ENCODE measurements at places on chromosomes 4 and X.
A peak's percentile ranks its signal among the peaks of the same experiment; 100 is the strongest.

GRCh38 chrX:11437642-11438379 is 144.6 kb downstream of the AMELX start:
- DNase-seq, result no peak

DNA sequence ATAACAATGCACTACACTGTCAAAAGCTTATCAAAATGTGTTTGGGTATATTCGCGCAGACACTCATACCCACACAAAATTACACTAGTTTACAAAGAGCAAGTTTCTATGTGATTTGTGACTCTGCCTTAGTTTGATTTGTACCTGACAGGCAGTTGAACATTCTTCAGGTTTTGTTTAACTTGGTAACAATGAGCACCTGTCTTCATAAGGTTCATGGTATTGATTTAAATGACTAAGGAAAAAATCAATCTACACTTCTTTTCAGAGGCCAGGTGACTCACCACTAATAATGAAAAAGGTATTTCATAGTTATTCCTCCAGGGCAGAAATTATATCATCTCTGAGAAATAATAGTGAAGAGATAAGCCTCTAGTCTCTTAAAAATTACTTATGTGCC is 1114.6 kb upstream of the AGA start:
- no peak for DNase-seq

- DNase-seq, result no peak
Measured at GRCh38 chr4:87949961-87950360, 25.6 kb upstream of the SPP1 start.

- DNase-seq, result no peak
Measured at GRCh38 chr4:169756971-169757574, 671 bp downstream of the HPF1 start.

GRCh38 chr4:148539387-148539786 is 97.2 kb upstream of the NR3C2 start:
- no peak for DNase-seq

DNA sequence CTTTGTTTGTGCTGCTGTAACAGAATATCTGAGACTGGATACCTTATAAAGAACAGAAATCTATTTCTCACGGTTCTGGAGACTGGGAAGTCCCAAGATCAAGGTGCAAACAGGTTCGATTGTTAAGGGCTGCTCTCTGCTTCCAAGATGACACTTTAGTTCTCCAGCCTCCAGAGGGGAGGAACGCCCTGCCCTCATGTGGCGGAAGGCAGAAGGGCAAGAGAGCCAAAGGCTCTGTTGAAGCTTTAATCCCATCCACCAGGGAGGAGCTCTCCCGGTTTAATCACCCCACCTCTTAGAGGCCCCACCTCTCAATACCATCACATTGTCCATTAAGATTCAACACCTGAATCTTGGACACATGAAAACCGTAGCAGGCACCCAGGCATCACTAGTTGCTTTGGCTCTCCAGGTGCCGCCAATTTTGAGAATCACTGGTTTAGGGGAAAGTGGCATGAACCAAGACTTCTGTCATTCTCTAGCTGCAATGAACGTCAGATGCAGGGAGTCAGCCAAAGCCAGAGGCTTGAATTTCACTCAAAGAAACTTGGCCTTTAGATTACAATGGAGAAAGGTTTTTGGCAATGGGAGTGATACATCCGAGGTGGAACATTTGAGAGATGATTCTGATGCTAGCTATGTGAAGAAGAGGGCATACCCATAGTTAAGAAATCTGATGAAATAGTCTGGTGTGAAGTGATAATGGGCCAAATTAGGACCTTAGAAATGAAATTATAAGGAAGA is 15.7 kb downstream of the FHL1 start:
- DNase-seq, result peak; percentile 43

DNA sequence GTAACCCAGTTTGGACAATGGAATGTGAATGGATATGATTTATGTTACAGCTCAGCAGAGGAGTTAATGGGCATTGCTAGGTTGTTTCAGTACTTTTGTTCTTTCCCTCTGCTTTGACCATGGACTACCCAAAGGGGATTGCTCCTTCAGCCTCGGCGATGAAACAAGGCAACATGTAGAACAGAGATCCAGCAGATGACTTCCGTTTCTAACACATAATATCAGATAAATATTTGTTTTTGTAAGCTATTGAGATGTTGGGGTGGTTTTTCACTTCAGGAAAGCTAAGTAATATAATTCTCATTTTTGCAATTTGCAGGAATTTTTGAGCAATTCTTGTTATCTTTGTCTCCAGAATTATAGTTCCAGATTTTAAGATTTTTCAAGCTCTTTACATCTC is 934.6 kb upstream of the GRID2 start:
- DNase-seq, result no peak

DNA sequence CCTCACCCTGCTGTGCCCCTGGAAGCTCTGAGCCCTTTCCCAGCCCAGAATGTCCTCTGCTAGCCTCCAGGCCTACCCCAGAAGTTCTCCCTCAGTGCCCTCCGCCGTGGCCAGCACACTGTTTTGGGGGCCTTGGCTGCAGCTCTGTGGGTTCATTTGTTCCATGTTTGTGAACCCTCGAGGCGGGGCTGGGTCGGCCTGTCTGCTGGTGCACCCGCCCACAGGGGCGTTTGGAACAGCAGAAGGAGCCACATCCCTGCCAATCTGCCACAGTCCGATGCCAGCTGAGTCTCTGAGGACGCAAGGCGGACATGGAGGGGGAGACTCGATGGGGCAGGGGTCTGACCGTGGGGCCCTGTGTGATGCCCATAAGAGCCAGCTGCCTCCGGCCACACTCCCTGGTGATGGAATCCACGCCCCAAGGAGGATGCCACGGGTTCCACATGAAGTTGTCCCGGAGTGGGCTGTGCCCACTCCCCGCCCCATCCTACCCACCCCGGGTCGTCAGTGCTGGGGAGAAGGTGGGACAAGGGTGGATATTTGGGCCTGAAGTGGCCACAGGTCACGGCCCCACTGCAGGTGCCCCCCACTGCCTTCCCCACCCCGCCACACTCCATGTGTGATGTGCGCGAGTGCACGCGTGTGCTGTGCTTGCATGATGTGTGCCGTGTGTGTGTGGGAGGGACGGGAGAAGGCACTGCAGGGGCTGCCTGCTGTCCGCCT is 7.1 kb downstream of the ATP5ME start:
- no peak for DNase-seq

GRCh38 chr4:119209586-119209985 is 2.9 kb upstream of the USP53 start:
- no peak for DNase-seq

GRCh38 chrX:154549766-154550165 is 2.3 kb downstream of the IKBKG start:
- no peak for DNase-seq

GRCh38 chr4:182748949-182749348 is 168.2 kb downstream of the DCTD start:
- no peak for DNase-seq

- no peak for DNase-seq
Measured at GRCh38 chr4:661881-662761, 12.0 kb downstream of the ATP5ME start.

GRCh38 chrX:154020536-154021115 is 924 bp upstream of the IRAK1 start:
- DNase-seq, result no peak

GRCh38 chr4:86688026-86688425 is 93.9 kb downstream of the PTPN13 start:
- DNase-seq, result no peak

DNA sequence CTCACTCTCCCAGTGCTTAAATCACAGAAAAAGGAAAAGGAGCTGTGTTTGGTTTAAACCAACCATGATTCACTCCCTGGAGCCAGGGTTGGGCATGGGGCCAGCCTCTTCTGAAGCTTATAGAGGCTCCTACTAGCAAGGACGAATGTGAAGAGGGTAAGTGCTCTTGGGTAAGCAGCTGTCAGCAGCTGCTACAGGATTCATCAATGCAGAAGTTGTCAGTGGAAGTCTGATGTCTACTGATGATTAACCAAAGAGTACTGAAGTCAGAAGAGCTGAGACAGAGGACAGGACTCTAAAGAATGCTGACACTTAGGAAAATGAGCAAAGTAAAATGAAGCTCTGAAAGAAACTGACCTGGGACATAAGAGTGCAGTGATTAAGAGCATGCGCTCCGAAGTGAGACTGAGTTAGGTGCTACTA is 32.7 kb upstream of the JADE1 start:
- no peak for DNase-seq

DNA sequence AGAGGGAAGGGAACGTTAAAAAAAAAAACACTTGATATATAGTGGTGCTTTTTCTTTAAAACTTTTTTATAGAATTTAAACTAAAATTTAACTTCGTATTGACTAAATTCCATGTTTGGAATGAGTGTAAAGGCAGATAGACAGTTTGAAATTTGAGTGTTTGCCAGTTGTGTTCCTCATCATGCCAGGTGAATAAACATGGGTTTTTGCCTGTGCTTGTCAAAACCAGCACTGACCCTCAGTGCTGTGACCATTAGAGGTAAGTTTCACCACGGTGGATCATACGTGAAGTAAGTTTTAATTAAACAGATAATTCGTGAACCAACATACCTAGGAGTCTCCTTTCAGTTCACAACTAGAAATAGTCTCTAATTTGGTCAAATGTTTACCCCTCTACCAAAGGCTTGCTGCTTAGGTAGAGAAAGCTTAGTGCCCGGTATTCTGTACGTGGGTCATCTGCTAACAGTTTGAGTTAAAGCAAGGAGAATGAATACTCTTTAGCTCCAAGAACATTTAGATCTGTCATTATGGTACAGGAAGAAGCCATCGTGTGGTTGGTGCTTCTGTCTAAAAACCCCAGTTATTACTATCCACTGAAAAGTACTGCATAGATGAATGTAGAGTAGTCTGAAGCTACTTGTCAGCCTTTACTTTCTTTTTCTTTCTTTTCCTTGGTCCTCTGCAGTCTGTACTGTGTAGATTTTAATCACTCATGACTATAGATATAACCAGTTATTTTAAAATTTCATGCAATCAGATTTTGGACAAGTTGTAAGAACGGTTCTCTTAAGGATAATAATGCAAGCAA is 32.7 kb downstream of the KIAA0232 start:
- no peak for DNase-seq

DNA sequence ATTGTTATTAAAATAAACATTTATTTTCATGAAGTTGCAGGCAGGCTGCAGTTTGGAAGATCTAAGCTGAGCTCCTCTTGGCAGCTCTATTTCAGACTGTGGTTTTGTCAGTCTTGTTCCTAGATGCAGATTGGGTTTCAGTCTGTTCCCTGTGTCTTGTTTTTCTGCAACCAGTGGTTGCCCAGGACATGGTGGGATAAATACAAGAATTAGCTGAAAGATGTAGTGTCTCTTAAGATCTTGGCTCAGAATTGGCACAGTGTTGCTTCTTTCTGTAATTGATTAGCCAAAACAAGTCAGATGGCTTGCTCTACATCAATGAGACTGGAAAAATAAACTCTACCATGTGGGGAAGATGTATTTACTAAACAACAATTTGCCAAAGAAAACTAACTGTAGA is 283.0 kb upstream of the BOD1L1 start:
- DNase-seq, result no peak

DNA sequence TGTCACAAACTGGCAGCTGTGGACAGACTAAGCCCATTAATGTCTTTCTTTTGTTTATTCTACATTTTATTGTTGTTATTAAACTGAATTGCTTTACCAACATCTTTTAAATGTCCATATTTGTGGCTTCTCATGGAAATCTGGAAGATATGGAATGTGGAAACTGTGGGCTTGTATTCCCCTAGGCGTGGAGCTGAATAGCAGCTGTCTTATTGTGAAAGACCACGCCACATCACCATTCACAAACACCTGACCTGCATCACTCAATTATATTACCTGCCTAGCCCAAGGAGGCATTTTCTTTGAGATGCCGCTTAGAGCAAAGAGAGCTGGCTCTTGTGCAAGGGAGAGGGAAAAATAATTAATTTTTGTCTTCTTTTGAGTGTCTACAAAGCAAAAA is 96.9 kb upstream of the GPRIN3 start:
- DNase-seq, result no peak

DNA sequence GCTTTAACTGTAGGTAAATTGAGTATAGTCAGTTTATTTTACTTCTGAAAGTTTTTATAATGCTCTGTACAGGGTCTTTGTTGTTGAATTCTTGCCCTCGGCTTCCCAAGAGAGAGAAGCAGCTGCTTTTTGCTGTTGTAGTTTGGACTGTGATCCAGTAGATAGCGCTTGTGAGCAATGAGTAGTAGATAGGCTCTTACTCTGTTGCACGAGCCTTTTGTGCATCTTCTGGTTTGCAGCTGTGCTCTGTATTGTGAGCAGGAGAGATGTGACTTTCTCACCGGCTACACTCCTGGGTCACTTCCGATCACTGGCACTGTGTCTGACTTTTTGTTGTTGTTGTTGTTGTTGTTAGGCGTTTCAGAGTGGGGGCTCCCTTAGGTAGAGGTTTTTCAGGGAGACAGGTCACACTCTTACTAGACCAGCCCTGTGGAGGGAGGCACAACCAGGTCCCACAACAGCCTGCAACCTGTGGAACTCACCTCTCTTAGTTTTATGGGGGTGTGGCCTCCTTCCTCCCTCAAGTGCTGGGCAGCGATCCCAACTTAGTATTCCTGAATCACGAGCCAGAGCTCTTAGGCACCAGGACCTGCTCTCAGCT is 822.1 kb upstream of the GALNTL6 start:
- peak; percentile 17 for DNase-seq

- peak; percentile 39 for DNase-seq
Measured at GRCh38 chrX:133005042-133005441, 46.6 kb upstream of the HS6ST2 start.

GRCh38 chr4:52052475-52052780 is 1.3 kb downstream of the SPATA18 start:
- DNase-seq, result no peak

DNA sequence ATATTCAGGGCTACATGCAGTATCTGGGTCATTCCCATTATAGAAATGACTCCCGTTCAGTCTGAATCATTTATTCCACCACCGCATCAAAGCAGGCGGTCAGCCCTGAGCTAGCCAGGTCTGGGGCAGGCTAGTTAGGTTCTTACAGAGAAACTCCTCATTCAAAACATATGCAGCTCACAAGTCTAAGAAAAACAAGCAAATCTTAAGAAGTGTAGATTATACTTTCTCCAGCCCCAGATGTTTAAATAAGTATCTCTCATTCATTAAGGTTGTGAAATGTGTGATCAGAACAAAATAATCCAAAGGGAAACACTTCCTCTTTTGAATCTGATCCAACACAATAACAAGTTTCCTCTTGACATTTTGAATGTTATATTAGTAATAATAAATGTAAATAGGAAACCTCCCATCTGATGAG is 441.9 kb downstream of the INPP4B start:
- no peak for DNase-seq

DNA sequence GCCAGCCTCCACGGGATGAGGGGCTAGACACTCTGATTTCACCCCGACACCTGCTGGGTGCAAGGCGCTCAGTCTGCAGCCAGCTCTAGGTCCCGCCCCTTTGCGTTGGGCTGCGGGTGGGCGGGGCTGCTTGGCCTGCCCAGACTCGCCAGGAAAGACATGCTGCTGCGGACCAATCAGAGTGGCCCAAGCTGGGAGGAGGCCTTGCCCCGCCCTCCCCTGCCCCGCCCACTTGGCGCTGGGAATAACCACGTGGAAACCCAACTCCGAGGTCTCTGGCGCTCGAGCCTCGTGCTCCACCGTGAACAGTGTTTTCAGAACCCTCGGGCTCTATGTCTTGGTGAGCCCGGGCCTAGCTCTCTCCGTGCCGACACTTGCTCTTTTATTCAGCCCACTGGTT is 5.3 kb upstream of the VMA21 start:
- no peak for DNase-seq

All from SK-N-SH (cell line).